ENCODE measurements at places on chromosomes 12 and 14. TPM values are rescaled to one million over a fixed set of nuclear protein-coding genes. Genes with fewer than 3 reads are reported as not detected.

DNA sequence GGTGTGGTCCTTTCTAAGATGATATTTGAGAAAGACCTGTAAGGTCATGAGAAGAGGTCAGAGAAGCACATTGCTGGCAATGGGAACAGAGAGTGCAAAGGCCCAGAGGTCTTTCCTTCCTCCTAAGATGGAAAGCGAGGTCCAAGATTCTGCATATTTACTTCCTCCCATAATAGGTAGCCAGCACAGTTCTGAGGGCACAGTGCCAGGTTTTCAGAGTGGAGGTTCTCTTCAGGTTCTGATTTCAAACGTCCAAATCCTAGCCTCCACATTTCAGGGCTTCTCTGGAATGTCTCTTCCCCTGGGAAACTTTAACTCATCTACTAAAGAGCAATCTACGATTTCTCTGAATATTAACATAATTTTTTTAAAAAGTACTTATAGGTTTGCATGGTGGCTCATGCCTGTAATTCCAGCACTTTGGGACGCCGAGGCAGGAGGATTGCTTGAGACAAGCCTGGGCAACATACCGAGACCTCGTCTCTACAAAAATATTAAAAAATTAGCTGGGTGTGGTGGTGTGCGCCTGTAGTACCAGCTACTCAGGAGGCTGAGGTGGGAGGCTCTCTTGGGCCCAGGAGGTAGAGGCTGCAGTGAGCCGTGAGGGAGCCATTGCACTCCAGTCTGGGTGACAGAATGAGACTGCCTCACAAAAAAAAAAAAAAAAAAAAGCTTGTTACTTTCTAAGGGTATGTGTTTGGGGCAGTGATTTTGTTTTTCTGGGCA is 526 bp upstream of the MRPL42 start:
- peak; percentile 27 for DNase-seq

GRCh38 chr12:122518908-122519307 is 7.8 kb downstream of the RSRC2 start:
- DNase-seq, result no peak

- DNase-seq, result no peak
These were observed 26.4 kb downstream of the TESPA1 start for GRCh38 chr12:54958048-54958658.

OR6C2 gene
- total RNA-seq, result not detected

PROX2 gene
- total RNA-seq, result not detected

GAS2L3 gene
- 5.5 TPM for total RNA-seq

DNA sequence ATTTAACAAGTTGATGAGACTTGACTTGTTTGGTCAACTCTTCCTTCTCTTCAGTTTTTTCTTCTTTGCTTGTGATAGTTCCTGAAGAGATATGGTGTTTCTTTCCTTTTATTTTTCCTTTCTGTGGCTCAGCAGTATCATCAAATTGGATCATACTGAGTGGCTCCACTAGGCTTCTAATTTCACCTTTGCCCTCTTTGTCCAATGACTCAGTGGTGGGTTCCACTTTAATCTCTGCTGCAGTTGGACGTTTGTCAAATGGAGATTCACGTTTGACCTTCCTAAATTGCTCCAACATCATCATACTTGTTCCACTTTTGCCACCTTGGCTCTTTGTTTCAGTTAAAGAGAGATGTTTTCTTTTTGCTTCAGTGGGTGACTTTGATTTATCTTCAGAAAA is 41.5 kb downstream of the FAM186A start:
- no peak for DNase-seq

DNA sequence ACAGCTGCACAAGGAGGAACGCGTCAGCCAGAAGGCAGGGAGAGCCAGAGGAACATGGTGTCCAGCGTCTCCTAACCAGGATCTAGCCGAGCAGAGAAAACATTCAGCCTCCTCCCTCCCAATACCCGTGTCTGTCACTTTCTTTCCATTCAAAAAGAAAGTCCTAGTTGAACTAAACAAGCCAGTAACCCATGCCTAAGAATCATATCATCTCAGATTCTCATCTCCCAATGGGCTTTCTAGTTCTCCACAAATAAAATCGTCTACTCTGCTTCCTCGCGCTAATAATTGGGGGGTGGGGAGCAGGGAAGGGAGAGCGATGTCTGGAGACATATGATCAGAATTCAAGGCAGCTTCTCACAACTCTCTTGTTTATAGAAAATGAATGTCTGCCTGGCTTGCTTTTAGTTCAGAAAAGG is 7.4 kb downstream of the NKX2-1 start:
- DNase-seq, result no peak

FGF23 gene
- total RNA-seq, result not detected

DNA sequence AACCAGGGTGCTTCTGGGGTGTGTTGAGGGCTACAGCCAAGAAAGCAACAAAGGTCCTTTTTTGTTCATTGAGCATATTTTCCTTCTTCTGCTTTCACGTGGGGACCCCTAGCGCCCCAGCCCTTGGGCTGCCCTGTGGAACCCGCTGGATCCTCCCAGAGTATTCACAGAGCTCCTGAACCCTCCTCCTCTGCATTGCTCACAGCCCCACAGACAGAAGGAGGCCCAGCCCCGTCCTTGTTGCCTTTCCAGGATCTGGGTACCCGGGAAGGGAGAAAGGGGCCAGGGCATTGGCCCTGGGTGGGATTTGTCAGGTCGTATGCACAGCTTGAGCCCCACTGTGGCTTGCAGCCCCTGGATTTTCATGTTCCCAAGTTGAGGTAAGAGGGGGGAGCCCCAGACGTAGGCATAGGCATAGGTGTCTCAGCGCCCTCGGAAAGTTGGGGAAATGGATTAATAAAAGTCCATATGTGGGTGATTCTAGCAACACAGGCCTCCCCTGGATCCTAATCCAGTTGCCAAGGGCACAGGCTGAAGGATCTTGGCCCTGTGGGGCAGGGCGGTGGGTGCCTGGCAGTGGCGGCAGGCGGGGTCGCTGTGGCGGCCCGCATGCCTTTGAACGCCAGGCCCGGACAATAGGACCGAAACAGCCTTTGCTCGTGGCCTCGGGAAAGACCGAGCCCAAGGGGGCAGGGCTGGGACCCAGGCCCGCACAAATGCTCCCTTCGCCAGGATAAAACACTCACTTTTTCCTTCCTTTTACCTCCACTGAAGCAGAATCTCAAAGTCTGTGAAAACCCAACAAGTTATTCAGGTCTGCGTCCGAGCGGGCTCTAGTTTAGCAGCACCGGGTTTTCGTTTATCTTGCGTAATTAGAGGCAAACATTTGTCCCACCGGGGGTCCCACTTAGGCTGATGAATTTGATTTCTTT is 3.0 kb upstream of the HOXC10 start:
- DNase-seq, result no peak

GRCh38 chr14:32256576-32256975 is 53.5 kb upstream of the RNU6-8 start:
- no peak for DNase-seq

GRCh38 chr14:23544511-23545447 is 6.8 kb downstream of the ZFHX2 start:
- peak; percentile 51 for DNase-seq

GRCh38 chr14:39393289-39393688 is 38.9 kb downstream of the FBXO33 start:
- DNase-seq, result no peak

DNA sequence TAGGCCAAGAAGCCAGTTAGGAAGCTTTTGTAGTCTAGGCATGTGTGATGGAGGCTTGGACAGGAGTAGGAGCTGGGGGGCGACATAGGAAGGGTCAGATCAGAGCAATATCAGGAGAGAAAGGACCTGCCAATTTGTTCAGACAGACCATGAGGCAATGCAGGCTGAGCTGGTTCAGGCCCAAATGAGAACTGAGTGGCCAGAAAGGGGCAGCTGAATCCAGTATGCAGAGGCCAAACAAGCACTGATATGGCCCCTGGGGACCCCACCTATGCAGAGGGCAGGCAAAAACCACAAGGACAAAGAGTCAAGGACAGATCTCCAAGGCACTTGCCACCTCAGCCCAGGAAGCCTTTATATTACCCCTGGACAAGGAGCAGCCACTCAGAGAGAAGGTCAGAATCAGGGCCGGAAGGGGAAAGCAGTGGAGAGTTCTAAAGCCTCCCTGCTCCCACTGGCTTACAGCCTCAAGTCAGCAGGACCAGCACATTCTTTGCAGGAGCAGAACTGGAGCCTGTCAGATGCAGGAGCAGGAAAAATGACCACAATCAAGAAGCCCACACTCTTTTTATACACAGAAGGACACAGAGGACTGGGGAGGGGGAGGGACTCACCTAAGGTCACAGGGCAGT is 37.2 kb downstream of the CLMN start:
- DNase-seq, result no peak

PCNX4 gene
- 37.8 TPM for total RNA-seq

DNA sequence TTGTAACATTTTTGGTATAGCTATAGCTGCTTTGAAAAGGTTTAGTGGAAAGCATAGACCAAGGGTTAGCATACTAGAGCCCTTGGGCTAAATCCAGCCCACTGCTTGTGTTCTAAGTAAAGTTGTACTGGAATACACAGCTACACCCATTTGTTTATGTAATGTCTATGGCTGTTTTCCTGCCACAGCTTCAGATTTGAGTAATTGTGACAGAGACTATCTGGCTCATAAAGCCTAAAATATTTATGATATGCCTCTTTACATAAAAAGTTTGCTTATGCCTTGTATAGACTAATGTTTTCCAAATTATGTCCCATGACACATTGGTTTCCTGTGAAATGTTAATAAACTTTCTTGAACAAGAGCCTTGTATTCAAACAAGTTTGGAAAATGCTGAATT is 234.8 kb upstream of the ATP2B1 start:
- no peak for DNase-seq

RHOJ gene
- total RNA-seq, result 19.5 TPM

DNA sequence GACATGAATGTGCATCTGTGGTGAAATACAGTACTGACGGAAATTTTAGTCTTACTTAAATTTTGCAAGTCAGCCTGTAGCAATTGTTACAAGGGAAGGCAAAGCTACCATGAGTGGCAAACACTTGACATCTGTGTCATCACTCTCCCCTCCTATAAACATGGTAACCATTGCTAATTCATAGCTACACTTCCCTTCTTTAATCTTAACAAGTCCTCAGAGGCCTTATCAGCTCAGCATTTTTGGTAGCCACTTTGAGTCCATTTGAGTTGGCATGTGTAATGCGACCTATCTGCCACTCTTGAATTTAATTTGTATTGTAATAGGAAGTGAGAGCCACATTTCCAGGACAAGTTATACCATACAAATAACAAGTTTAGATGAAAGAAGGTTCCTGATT is 218.1 kb downstream of the RMST start:
- DNase-seq, result no peak

RFX4 gene
- total RNA-seq, result not detected

FGF6 gene
- not detected for total RNA-seq

DNA sequence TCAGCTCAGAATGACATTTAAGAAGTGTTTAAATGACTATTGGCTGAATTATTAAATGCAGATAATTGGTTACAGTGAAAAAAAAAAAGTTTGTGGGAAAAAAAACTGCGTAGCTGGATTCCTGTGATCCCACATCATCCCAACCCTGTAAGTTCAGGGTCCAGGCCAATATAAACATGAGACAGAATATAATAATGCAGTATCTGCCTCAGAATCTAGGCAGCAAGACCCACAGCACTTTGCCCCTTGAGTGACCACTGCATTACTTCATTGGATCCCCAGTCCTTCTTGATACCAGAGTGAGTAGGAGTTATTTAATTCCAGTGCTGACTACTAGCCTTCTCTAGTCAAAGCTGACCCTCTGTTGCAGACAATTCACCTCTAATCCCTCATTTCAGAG is 272.6 kb downstream of the CCER1 start:
- DNase-seq, result no peak

RTL1 gene
- not detected for total RNA-seq

TAS2R20 gene
- total RNA-seq, result 0.94 TPM

DNA sequence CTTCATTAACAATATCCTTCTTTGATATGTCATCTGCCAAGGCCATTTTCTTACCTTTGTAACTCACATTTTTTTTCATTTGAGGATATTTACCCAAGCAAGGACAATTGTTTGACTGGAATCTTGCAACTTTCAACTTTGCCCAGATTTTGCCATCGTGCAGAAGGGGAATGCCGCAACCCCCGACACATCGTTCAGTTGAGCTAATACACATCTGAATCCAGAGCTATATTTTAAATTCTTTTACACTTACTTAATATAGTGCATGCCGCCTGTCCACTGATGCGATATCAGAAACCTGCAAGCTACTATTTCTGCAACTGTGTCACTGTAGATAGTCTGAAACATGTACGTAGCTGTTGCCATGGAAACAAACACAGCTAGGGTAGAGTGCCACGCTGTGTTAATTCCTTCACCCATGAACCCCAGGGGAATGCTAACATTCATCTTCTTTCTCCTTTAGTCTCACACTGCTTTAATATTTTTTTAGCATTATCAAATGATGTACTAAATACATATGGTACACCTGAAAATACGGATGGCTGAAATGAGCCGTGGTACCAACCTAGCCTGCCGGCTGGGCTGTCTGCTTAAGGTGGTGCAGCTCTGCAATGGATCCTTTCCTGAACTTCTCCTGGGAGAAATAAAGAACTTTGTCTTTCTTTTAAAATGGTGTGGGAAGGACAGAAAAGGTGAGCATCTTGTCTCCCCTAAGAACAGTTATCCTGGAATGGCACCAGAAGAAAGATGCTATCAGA is 77.0 kb upstream of the FOXN3 start:
- DNase-seq, result no peak

GRCh38 chr12:6950401-6950801 is 755 bp upstream of the PTPN6 start:
- no peak for DNase-seq

GRCh38 chr12:53268630-53269562 is 797 bp downstream of the ESPL1 start:
- DNase-seq, result no peak

DNA sequence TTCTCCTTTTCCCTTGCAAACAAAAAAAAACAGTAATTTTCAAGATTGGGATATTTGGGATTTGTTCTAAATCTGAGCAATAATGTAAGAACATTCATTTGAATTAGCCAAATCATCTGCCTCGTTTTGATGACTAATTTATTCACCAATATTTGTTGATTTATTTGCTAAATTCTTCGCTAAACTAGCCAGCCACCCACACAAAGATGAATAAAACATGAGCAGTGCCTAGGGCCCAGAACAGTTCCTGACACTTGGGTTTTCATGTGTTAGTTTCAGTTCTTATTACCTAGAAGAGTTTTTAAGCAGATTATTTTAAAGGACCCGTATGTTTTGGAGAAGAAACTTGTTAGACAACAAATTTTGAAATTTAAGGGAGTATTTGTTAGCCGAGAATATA is 1.4 kb downstream of the ETNK1 start:
- no peak for DNase-seq

GRCh38 chr14:68809524-68809923 is 16.7 kb upstream of the ZFP36L1 start:
- DNase-seq, result no peak

CLEC2A gene
- total RNA-seq, result not detected
